C1 segment of cervical spinal cord (tissue), 14 donors: ENCODE measurements at places on chromosomes 1 and 21.

- no peak for DNase-seq
These were observed 11.5 kb upstream of the TMEM51 start for GRCh38 chr1:15141935-15142539.

- DNase-seq = no peak
These were observed 37.2 kb downstream of the DSCAM start for GRCh38 chr21:40809673-40810197.

DNA sequence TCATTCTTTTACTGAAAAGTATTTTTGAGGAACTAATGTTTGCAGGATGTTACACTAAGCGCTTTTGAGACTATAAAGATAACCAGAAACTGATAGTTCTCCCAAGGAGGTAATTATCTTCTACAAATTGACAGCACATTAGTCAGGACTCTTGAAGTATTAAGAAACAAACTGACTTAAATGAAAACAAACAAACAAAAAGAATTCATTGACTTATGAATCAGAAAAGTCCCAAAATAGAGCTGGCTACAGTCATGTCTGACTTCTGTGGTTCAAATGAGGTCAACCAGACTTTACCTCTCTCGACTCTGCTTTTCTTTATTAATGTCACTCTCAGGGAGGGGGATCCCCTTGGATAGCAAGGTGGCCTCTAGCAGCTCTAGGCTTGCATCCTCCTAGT lies 296.8 kb downstream of the TPR start:
- no peak for DNase-seq

- DNase-seq = no peak
These were observed 79.2 kb upstream of the TNR start for GRCh38 chr1:175822580-175822979.
